Kidney (tissue), 22 donors: ENCODE measurements at places on chromosomes 1 and 21. TPM values are rescaled to one million over a fixed set of nuclear protein-coding genes. Genes with fewer than 3 reads are reported as not detected.

GRCh38 chr21:44932408-44933181 lies 7.2 kb upstream of the SLX9 start:
- DNase-seq = no peak

GRCh38 chr1:87730274-87731216 lies 401.9 kb downstream of the LMO4 start:
- no peak for DNase-seq

DNA sequence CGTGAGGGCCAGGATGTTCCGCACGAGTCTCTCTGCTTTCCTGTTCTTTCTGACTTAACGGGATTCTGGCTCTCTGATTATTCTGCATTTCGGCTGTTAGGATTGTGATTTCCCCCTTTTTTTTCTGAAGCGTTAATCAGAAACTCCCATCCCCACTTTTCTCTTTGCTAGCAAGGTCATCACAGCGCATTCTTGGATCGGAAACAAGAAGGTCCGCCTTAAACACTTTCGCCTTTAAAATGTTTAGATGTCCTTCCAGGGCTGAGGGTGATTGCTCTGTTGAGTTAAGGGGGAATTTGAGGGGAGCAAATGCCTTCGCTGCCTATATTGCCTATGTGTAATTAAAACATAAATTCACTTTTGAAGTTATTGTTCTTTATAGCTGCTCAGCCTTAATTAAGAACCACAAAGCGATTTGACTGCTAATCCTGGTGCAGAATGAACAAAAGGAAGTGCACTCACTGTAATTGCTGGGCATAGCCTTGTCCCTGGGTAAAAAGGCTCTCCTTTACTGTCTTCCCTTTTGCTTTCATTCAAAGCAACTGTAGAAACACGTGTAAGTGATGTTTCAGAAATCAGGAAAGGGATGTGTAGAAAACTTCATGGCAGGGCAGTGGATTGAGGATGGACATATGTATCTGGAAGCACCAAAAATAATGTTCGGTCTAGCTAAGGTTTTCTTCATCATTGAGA lies 1.2 kb downstream of the LAMC1 start:
- no peak for DNase-seq

DNA sequence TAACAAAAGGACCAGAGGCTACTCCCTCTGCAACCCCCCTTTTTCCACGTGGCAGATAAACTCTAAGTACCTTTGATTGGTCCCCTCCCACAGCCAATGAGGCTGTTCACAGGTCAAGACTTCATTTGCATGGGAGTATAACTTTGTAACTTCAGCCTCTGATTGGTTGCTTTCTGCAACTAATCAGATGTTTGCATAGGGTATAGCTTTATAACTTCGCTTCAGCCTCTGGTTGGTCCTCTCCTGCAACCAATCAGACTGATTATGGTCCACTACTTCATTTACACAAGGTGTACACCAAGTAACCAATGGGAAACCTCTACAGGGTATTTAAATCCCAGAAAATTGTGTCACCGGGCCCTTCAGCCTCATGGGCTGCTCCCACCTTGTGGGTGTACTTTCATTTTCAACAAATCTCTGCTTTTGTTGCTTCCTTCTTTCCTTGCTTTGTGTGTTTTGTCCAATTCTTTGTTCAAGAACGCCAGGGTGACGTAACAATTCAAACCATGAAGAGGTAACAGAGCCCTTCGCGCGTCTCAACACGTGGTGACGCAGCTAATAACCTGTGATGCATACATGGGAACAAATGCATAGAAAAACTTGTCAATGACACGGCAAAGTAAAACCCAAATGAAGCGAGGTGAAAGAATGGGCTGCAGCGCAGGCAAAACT lies 47.2 kb downstream of the VPS26C start:
- DNase-seq = no peak

DNA sequence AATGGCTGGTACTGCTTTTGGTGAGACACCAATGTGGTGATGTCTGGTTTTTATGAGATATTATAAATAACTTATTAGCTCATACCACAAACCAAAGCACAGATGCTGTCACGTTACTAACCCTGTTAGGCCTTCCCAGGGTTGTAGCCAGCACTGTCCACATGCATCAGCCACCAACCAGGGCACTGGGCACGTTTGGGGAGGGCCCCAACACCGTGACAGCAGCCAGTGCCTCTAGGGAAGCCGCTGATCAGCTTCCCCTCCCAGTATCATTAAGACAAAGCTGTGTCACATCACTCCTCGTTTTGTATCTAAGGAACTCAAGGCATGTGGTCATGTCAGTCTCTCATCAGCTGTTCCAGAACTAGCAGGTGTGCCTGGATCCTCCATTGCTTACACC lies 13.9 kb downstream of the URB1 start:
- no peak for DNase-seq

DNA sequence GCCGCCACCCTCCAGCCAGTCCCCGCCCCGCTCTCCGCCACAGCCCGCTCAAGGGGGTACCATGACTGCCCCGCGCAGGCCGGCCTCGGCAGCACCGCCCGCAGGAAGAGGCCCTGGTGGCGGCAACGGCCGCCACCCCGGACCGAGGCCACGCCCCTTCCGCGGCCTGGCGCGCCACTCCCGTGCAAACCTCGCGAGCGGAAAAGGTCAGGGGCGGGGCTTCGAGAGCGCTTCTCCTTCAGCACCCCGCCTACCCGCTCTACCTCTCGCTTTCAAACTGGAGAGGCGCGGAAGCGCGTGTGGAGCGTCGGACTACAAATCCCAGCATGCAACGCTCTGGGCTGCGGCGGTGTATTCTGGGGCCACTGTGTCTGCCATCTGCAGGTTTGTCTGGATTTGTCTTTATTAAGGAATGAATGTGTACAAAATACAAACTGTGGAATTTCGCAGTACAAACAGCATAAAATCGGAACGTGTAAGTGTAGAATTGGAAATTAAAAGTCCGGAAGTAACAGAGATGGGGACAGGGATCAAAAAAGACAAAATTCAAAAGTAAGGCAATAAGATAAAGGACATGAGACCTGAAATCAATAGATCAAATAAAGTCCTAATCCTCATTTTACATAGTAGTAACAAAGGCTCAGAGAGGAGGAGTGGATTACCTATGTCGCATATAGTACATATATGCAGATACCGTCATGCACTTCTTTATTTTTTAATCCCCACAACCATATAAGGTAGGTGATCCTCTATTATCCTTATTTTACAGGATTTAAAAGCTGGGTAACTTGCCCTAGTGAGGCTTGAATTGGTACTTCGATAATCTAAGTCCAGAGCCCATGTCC lies 464 bp upstream of the ADSS2 start:
- peak; percentile 100 for DNase-seq

GRCh38 chr1:154883919-154884868 lies 14.1 kb upstream of the KCNN3 start:
- DNase-seq = no peak

DNA sequence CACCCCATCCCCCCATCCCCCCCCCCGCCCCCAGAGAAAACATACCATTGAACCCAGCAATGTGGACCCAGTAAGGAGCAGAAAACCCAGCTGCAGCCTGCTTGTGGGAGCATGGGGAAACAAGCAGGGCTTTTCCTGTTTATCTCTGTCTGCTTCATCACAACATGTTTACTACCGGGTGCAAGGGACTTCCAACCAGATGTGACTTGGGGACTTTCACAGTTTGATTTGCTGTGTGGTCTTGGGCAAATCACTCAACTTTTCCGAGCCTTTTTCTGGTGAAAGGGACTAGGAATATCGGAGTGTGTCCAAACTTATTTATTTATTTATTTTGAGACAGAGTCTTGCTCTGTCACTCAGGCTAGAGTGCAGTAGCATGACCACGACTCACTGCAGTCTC lies 3.2 kb downstream of the TMCC2 start:
- DNase-seq = no peak

The PLA2G5 gene
- polyA plus RNA-seq = 0.58 TPM

The SLC9C2 gene
- 0.52 TPM for polyA plus RNA-seq

The SLC30A2 gene
- polyA plus RNA-seq = 26.8 TPM

The OR14K1 gene
- not detected for polyA plus RNA-seq

The RHD gene
- polyA plus RNA-seq = not detected

The BROX gene
- polyA plus RNA-seq = 18.0 TPM

The RNPC3 gene
- 19.8 TPM for polyA plus RNA-seq
